Activated CD8-positive, alpha-beta memory T cell treated with anti-CD3 and anti-CD28 coated beads for 1 hour (primary cell): ENCODE measurements at places on chromosomes 4 and X.

DNA sequence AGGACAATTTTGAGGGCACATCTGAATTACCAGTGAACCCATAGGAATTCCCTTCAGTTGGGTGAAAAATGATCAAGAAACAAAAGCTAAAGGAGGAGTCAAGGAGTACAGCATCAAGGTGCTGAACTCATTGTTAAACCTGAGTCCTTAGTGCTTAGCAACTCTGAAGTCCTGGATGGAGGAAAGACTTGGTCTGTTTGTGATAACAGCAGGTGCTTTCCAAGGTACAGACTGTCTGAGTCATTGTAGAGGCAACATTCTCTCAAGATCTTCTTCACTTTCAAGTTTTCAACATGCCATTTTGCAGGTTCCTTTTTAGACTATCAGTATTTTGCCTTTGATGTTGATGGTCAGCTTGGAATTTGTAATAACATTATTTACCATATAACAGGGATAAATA lies 293.9 kb downstream of the AFF2 start:
- DNase-seq: no peak

GRCh38 chr4:185637163-185637875 lies 102.0 kb upstream of the PDLIM3 start:
- DNase-seq: no peak

DNA sequence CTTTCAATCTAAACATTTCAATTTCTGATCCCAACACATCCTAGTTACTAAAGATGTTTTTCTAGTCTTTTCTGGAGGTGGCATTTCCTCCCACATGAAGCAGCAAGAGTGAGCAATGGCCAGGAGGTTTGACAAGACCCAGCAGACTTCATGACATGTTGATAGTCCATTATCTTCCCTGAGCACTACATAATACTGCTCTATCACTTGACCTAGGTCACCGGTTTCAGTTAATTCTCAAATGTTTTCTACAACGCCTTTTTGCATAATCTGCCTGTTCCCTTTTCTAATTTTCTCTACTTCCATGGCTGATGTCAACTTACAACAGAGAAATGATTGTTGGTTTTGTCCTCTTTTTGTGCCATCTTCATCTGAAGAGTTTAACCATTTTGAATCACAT lies 62.0 kb upstream of the GPRIN3 start:
- DNase-seq: no peak

DNA sequence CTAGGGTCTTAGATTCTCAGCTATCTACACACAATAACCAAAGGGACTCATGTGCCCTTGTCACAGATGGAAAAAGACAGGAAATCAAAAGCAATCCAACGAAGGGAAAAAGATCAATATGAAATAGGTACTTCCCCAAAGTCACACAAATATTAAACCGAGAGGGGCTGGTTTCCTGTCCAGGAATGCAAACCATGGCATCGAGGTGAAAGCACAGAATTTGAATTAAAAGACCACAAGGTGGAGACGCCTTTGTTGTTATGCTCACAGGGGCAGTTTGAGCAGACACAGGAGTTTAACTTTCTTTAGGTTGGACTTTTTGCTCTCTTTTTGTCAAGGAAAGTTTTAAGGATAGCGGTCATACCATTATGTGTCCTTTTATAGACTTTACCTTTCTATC lies 14.3 kb downstream of the H2BW1 start:
- no peak for DNase-seq

- DNase-seq: no peak
Observed at GRCh38 chr4:79209822-79210635, 115.8 kb downstream of the NAA11 start.

GRCh38 chr4:93540562-93540961 lies 288.0 kb upstream of the ATOH1 start:
- DNase-seq: no peak
